ENCODE measurements at places on chromosomes 7 and 10.

DNA sequence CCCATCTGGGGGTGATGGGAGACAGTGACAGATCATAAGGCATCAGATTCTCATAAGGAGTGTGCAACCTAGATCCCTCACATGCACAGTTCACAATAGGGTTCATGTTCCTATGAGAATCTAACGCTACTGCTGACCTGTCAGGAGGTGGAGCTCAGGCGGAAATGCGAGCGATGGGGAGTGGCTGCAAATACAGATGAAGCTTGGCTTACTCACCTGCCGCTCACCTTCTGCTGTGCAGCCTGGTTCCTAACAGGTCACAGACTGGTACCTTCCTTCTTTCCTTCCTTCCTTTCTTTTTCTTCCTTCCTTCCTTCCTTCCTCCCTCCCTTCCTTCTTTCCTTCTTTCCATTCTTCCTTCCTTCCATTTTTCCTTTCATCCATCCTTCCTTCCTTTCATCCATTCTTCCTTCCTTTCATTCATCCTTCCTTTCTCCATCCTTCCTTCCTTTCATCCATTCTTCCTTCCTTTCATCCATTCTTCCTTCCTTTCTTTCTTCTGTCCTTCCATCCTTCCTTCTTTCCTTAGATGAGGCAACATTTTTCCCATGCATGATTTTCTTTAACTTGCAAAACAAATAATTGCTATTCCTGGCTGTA is 370.0 kb upstream of the AUTS2 start:
- no peak for DNase-seq

- DNase-seq, result no peak
Observed at GRCh38 chr7:71563276-71563675, 431.3 kb downstream of the GALNT17 start.

GRCh38 chr7:117216436-117217069 is 106.3 kb downstream of the WNT2 start:
- DNase-seq, result no peak

- no peak for DNase-seq
Observed at GRCh38 chr10:11229893-11230292, 212.2 kb downstream of the CELF2 start.

- DNase-seq, result no peak
Observed at GRCh38 chr7:30276203-30276900, 8.0 kb upstream of the ZNRF2 start.

DNA sequence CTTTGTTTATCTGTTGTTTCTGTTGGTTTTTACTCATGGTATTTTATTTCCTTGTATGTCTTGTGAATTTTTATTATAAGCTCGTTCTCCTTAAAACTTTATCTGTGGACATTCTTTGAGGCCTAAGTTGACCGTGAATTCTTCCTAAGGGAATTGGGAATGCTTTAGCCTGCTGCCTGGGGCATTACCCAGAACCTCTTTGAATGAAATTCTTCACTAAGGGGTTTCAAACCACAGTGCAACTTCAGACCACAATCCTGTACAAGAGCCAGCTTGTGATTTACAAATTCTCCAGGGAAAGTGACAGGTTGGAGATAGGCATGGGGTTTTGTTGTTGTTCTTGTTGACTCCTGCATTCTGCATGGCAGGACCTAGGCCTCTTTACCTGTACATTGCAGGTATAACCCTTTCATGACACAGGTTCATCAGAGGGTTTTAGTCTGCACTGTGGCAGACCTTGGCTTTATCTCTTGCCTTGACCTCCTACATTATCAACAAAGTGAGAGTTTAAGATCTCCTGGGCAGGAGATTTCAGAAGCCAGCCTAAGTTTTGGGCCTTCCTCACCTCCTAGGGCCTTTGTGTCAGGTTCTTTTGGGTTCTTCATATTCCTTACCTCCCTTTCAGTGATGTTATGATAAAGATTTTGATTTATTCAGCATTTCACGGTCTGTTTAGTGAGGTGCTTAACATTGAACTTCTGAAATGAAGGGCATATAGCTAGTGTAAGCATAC is 70.2 kb downstream of the ABCC2 start:
- no peak for DNase-seq

- DNase-seq, result no peak
Observed at GRCh38 chr10:12042409-12042796, 206 bp downstream of the UPF2 start.

DNA sequence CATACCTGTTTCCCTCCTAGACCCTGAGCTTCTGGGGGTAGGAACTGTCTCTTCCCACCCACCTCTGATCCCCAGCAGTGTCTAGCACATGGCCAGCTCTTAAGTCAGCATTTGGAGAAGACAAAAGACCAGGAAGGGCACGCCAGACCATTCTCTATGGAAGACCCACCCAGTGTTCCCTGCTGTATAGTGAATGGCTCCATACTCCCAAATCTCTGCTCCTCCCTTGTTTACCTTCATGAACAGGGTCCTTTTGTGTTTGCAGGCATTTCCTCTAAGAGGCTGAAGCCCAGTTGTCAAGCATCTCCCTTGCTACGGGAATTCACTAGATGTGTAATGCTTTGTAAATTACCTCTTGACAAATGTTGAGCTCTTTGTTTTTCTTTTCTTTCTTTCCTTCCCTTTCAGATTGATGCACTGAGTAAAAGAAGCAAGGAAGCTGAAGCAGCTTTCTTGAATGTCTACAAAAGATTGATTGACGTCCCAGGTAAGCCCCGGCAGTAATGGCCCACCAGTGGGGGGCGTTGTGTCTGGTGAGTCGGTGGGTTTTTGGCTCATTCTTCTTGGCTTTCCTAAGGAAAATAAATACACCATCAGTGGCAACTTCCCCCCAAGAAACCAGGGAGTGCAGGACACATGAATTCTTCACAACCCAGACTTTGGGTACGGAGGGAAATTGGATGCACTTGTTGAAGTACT is 216.6 kb upstream of the SH2B2 start:
- no peak for DNase-seq

GRCh38 chr7:98229991-98230745 is 18.9 kb downstream of the BHLHA15 start:
- DNase-seq, result no peak

GRCh38 chr7:46859963-46860475 is 721.9 kb downstream of the TNS3 start:
- DNase-seq, result no peak

DNA sequence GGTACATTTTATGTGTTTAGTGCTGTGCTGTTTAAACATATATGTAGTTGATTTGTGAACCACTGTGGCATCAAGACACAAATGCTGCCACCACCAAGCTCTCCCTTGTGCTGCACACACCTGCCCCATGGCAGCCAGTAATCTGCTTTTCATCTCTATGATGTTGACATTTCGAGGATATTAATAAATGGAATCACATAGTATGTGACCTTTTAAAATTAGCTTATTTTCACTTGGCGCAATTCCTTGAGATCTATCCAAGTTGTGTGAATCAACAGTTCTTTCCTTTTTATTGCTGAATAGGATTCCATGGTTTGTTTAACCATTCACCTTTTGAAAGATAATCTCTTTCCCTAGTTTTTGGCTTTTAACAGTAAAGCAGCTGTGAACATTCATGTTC is 73.1 kb downstream of the BMPR1A start:
- no peak for DNase-seq

- DNase-seq, result no peak
Observed at GRCh38 chr10:73478636-73479035, 17.2 kb downstream of the PPP3CB start.

DNA sequence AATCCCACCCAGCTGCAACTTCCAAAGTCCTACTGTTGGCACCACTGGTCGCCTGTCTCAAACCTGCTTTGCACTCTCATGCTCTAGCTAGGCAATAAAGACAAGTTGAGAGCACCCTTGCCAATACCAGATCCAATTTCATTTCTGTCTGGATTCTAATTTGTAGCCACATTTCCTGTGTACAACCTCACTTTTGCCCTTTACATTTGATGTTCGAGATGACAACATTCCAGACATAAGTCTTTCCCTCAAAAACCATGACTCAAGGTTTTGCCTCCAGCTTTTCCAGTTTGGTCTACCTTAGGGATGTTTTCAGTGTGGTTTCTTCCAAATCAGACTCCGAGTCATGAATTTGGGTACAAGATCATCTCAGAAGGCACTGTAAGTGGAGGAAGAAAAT is 309.0 kb downstream of the GPAM start:
- no peak for DNase-seq

DNA sequence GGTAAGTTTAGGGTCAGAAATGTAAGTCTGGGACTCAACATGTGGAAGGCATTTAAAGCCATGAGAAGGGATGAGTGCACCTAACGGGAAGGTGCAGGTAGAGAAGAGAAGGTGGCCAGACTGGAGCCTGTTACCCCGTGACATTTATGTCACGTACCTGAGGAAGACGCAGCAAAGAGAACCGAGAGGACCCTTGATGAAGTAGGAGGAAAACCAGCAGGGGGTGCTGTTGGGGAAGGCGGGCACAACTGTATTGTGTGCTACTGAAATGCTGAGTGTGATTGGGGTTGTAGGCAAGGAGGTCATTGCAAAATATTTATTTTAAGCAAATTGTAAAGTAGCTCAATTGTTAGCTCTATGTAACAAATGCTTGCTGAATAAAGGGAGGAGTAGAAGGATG is 338.2 kb upstream of the PRKCQ start:
- DNase-seq, result no peak

- DNase-seq, result no peak
Observed at GRCh38 chr7:84624527-84624926, 429.9 kb upstream of the SEMA3A start.

DNA sequence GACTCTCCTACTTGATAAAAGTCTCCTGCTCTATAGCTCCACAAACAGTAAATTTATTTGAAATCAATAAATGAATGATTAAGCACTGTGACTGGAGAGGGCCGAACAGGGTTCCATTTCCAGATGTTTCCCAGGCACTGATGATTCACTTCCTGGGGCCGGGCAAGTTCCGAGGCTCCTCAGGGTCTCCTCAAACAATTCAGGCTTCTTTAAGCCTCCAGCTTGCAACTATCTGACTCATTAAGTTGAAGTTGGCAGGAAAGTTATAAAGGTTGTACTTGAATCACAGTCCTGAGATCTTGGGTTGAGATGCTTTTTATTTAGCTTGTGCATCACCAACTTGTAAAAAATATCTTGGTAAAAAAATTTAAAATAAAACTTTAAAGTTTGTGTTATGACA is 612.9 kb downstream of the DNAJB6 start:
- no peak for DNase-seq

GRCh38 chr7:102413091-102413490 is 16.9 kb downstream of the PRKRIP1 start:
- DNase-seq, result no peak

GRCh38 chr10:68224810-68225209 is 7.1 kb downstream of the ATOH7 start:
- no peak for DNase-seq

DNA sequence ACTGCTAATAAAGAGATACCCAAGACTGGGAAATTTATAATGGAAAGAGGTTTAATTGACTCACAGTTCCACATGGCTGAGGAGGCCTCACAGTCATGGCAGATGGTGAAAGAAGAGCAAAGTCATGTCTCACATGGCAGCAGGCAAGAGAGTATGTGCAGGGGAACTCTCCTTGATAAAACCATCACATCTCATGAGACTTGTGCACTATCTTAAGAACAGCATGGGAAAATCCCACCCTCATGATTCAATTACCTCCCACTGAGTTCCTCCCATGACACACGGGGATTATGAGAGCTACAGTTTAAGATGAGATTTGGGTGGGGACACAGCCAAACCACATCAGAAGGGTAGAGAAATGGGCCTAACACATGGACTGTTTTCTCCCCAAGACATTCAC is 156.3 kb downstream of the CCDC71L start:
- no peak for DNase-seq

DNA sequence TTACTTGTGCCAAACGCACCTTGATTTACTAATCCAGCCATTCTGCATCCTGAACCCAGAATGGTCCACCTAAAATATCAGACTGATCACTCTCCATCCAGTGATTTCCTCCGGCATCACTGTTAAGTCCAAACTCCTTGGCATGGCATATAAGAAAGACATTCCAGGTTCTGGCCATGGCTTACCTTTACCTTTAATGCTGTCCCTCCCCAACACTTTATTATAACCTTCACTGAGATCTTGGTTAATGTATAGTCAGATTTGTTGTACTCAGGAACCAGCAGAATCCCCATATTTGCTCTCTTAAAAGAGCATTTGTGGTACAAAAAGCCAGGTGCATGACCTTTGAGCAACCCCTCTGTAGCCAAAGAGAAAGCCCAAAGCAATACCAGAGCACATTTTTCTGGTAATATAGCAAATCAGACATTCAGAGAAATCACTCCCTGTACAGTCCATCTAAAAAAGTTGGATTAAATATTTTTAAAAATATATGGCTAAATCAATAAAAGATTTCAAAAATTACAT is 10.2 kb downstream of the UMAD1 start:
- no peak for DNase-seq

DNA sequence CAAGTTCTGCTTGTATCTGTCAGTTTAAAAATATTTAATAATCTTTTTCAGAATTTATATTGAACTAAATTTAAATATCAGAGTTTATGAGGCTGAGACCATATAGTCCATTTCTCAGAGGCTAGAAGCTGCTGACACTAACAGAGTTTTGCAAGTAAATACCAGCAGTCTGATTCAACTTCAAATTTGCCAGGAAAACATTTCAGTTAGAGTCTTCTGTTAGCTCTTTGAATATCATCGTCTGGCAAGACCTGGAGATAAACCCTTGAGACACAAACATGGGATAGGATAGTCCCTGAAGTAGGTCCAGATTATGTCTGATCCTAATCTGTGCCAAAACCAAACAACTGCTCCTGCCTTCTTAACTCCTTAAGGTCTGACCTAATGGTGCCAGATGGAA is 472.8 kb upstream of the STEAP1 start:
- DNase-seq, result no peak

GRCh38 chr10:75717126-75717916 is 285.9 kb downstream of the LRMDA start:
- no peak for DNase-seq

DNA sequence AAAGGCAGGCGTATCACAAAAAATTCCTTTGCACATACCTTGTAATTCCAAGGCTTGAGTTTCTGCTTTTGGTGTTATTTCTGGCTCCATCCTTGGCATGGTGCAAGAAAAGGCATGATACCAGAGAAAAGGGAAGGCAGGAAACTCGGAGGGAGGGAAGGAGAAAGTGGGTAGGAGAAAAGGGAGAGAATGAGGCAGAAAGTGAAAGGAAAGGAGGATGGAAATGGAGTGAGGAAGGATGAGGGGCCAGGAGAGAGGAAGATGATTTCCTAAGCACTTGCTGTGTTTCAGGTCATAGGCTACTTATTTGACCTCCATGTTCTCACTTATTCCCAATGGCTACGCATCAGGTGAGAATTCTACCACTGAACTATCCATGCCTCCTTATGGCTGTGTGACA is 110.8 kb upstream of the JCAD start:
- no peak for DNase-seq

DNA sequence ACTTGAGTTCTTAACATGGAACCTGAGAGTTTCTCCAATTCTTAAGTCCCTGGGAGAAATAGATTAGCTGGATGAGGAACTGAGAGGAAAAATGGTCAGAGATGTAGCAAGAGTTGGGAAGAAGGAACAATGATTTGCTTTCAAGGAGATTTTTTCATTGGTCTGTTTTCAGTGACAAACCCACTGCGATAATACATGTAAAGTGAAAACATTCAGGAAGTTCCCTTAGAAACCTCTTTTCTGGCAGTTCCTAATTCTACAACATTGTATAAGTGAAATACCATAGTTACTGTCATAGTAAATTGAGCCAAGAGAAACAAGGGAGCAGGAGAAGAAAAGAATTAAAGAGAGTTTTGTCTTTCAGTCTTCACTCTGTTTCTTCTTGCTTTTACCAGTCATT is 12.1 kb upstream of the MAGI2 start:
- DNase-seq, result no peak

- DNase-seq, result no peak
Observed at GRCh38 chr10:1174022-1174421, 117.8 kb downstream of the WDR37 start.

All from glomerular endothelial cell (primary cell).